ENCODE measurements at places on chromosomes 4 and X.

DNA sequence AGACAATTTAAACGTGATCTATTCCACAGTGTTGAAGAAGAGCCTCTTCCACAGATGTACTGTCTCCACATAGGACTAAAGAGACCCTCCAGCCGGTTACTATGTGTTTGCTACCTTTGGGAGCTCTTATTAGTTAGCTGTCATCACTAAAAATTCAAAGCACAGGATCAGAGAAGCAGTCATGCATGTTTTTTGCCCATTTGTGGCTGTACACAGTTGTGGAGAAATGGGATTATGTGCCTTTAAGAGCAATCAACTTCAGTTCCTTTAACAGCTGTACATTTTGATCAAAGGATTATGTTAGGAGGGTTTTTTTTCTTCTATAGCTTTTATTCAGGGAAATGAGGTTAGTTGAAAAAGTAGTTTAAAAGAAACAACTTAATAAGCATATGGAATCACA is 149.0 kb upstream of the SPOCK3 start:
- no peak for DNase-seq

- no peak for DNase-seq
Measured at GRCh38 chrX:152028579-152028978, 54.1 kb upstream of the GABRE start.

GRCh38 chr4:56082829-56083228 is 134.1 kb downstream of the CEP135 start:
- no peak for DNase-seq

GRCh38 chrX:68889249-68889648 is 60.4 kb downstream of the EFNB1 start:
- no peak for DNase-seq

DNA sequence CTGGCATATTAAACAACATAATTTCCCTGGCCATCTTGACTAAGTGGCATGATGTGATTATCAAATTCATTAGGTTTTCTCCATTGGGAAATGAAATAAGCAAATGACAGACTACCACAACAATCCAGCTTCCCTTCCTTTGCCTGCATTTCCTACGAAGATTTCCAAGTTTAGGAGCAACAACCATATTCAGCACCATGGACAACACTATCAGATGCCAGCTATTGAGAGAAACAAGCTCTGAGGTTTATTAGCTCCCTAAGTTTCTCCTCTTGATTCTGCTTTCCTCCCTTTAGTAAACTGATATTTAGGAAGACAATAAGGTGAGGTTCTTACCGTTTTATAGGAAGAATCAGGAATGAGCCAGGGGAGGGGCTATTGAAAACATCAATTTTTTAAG is 36.2 kb downstream of the DCX start:
- no peak for DNase-seq

- DNase-seq: no peak
Measured at GRCh38 chr4:113131136-113131535, 81.7 kb downstream of the ANK2 start.

- no peak for DNase-seq
Measured at GRCh38 chr4:176879380-176880116, 86.8 kb upstream of the VEGFC start.

DNA sequence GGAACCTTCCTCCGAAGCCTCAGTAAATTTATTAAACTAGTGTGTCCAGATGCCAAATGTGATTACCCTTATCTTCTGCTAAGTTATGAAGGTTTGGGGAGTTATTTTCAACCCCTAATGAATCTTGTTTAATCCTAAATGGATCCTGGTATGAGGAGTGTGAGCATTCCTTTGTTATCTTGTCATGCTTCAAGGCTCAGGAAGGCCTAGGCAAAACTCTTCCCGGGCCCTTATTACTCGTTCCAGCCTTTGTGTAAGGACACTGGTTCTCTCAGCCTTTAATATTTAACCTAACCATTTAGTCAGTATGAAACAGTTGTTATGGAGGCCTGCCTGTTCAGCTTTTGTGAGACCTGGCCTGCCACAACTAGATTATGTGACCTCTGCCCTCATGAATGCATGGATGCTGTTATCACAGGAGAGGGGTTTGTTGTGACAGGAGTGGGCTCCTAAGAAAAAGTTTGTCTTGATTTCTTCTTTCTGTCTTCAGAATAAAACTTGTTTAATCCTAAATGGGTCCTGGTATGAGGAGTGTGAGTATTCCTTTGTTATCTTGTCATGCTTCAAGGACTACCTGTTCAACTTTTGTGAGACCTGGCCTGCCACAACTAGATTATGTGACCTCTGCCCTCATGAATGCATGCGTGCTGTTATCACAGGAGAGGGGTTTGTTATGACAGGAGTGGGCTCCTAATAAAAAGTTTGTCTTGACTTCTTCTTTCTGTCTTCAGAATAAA is 181.7 kb downstream of the SLC39A8 start:
- no peak for DNase-seq

DNA sequence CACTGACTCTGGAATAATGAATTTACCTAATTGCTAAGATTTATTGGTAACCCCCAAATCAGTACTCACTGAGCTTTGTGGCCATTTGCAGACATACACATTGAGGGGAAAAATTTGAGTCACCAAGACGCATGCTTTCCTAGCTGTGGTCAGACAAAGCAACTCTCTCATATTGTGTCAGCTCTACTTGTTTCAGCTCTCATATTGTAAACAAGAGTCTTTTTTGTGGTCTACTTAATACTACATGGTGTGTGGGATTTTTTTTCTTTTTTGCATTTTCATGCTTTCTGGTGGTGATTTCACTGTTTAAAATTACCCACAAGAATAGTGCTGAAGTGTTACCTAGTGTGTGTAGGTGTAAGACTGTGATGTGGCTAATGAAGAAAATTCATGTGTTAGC is 428.2 kb upstream of the GALNT7 start:
- no peak for DNase-seq

DNA sequence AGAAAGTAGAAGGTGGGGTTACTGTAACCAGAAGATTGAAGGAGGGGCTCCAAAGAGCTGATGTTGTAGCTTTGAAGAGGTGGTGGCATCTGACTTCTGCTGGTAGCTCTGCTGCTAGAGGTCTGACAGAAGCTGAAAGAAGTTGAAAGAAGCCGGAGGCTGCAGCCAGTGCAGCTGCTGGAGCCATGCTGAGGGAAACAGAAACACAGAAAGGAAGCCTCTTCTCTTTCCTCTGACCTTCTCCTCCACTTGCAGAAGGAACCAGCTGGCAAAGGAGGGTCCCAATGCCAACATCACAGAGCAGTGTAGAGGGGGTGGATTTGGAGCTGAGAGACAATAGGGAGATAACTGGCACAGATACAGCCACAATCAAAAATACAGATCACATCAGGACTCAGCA is 89.3 kb upstream of the HHIP start:
- no peak for DNase-seq

DNA sequence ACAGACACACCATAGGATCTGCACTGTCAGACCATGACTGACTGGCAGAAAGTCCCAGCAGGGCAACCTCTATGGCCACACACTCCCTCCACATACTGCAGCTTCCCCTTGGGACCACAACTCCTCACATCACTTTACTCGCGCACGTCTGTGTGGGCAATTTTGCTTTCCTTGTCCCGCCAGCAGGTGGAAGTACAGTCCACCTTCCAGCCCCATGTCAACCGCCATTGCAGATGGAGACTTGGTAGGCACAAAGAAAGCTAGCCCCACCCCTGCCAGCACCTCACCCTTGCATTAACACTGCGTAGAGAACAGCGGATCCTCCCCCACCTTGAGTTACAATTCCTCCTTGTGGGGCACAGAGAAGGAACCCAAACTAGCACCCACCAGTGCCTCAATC is 74.4 kb upstream of the NAP1L2 start:
- no peak for DNase-seq

- DNase-seq: no peak
Measured at GRCh38 chr4:32140636-32141035, 1420.5 kb downstream of the PCDH7 start.

DNA sequence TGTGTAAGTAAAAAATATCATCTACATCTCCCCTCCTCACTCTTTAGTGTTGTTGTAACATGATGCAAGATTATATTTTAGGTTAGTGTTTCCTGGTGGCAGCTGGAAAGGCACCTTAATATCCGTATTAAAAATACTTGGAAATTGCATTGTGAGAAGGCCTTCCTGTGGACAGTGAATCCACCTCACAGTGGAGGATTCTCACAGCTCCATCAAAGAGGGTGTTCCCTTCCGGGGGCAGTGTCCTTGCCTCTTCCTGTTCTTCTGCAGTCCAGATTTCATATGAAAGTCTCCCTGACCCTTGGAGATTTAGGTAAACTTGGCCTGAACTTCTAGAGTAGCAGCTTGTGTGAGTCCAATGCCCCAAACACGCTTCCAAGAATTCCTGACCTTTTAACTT is 29.9 kb upstream of the GAB1 start:
- no peak for DNase-seq

DNA sequence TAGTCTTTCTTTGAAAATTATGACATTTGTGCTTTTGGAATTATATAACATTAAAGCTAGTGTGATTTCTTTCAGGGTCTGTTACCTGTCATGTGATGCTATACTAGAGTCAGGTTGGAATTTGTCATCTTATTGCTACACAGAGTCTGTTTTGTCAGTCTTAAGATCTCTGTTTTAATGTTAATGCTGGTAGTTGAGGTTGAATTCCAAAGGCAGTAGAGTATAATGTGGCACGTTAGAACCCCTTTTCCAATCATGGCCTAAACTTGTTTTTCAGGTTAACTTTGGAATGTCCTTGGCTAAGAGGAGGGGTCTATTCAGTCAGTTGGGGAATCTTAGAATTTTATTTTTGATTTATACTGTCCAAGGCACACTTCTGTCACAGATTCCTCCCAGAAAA is 258.5 kb downstream of the PABPC4L start:
- no peak for DNase-seq

GRCh38 chr4:47104986-47105385 is 73.6 kb downstream of the GABRB1 start:
- no peak for DNase-seq

Measured in posterior cingulate gyrus (tissue), 11 donors.